Muscle of leg (tissue), 16 donors: ENCODE measurements at places on chromosomes 3 and 15.

DNA sequence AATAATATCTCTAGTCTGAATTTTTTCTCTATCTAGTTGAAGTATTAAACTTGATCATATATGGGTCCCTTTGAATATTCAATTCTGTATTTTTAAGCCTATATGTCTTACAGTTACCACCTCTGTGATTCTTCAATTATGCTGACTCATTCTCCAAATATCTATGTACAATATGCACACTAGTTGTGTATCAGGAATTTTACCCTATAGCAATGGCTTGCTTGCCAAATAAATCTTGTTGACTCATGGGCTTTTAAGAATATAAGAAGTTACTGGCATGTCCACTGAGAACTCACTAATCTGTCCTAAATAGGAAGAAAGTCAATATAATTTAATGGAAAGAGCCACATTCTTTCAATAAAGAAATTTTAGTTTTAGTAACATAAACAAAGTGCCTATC is 656.3 kb downstream of the RBMS3 start:
- DNase-seq: no peak

DNA sequence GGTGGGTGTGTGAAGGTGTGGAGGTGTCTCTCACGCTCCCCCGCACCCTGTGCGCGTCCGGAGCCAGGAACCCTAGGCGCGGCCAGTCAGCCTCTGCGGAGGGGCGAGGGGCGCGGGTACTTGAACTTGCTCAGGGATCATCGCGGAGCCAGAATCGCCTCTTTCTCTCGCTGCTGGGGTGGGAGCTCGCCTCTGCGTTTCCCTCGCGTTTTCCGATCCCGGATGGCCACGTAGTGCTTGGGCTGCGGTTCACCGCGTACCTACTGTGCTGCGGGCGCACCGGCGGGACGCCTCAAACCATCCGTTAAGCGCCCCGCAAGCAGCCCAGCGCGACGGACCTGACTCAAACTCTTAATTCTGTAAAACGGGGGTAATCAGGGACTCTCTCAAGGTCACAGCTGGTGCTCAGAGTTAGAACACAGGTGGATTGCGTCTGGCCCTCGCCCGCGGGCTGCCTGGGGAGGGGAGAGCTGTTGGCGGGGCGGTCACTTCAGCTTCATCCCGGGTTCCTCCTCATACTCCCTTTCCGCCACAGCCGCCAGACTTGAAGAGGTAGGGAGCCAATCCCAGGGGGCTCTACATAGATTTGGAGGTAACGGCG is 686 bp downstream of the MYRIP start:
- DNase-seq: no peak

- no peak for DNase-seq
Measured at GRCh38 chr3:159030138-159030670, 228.3 kb downstream of the MFSD1 start.

DNA sequence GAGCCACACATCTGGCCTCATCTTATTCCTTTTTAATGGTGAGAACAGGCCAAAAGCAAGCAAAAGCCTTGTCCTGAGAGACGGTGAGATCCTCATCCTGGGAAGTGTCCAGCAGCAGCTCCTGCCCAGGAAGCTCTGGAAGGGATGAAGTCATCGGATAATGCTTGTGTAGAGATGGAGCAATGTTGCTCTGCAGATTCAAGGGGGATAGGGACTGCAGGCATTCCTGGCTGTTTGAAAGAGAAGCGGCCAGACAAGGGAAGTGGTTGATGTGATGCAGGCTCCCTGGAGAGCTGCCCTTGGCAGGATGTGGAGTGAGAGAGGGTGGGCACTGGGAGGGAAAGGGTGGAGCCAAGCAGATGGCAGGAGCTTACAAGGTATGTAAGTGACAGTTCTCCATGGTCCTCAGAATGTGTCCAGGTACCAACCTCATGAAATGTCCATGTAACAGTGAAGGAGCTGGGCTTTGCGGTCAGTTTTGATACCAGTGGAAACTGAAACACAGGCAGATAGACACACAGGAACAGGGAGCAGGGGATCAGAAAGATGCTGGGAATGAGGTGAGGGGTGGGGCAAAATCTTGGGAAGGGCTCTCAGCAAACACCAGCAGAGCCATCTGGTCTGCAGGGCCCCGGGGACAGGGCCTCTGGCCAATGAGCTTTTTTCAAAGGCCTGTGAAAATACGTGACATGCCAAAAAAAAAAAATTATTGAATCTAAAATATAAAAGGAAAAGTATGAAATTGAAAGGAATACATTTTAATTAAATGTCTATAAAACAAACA is 32.2 kb upstream of the LACTB start:
- peak; percentile 94 for DNase-seq

GRCh38 chr3:120450600-120451271 is at the start of gene FSTL1:
Gene FSTL1, minus strand, starts transcription at chr3:120450992. Its CDS starts 246 bp downstream, at chr3:120450746.
- DNase-seq: peak; percentile 92

DNA sequence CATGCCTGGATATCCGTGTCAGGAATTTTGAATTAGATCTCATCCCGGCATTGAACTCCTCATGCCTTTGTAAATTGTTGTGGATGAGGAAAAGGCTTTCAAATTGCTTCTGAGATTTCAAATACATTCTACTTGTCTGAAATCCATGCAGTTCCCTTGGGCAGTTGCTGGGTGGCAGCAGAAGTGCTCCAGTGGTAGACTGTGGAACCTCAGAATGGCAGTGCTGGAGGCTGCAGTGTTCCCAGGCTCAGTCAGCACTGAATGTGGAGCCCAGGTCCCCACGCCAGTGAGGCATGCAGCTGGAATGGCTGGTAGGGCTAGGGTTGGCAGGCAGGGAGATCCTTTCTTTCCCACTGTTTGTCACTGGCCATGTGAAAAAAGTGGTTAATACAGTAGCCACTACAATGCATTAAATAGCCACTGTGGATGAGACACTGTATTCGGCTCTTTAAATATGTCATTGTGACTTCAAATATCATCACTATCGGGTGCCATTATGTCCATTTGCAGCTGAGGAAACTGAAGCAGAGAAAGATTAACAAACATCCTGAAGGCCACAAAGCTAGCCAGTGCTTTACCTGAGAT is 98.6 kb downstream of the TPRG1 start:
- DNase-seq: peak; percentile 42

GRCh38 chr3:51692980-51693395 is 13.9 kb upstream of the GRM2 start:
- DNase-seq: no peak

- DNase-seq: no peak
Measured at GRCh38 chr15:66908744-66909095, 156.7 kb upstream of the SMAD3 start.

DNA sequence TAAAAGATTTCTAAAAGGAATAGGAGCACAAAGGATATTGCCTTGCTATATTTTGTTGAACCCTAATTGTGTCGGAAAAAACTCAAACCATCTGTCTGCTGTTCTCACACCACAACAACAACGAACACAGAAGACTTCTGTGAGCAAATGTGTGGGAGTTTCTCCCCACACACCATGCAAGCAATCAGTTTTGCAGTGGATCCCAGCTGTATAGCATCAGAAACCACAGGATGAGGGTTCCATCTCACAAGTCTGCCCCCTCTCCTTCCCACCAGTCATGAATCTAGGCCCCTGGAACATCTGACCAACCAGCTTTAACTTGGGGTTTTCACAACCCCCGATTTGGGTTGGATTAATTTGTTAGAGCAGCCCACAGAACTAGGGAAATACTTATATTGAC is 91.3 kb upstream of the SLC4A7 start:
- no peak for DNase-seq

DNA sequence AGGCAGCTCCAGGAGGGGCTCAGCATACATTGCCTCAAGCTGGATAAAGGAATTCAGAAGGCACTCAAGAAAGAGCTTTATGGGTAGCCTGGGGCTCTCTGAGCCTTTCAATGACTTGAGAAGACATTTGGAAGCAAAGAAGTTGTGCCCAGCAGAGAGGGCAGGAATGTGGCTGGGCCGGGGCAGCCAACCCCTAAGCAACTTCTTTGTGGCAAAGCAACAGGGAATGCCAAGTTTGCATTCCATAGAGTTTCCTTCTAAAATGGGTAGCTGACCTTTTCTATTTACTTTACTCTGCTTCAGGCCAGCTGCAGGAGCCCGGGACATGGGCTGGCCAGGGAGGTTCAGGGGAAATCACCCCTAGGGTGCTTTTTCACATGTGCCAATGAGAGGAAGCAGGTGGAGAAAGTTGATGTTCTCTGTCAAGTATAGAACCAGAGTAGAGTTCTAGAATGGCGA is 45.6 kb downstream of the CCDC12 start:
- no peak for DNase-seq

DNA sequence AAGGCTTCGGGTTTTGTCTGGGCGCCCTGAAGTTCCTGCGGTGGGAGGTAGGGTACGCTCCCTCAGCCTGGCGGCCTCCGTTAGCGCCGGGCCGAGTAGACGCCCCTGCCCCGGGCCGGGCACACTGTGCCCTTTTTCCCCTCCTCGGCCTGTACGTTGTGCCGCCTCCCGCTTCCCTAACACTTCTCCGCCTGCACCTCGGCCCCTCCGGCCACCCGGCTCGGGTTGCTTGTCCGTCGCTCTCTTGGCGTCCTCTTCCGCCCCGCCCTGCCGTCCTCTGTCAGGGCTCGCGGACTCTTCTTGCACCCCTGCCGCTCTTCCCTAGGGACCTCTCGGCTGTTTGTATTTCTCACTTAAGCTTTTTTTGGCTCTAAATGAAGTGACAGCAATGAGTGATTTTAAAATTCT is 384 bp downstream of the KNL1 start:
- peak; percentile 83 for DNase-seq

DNA sequence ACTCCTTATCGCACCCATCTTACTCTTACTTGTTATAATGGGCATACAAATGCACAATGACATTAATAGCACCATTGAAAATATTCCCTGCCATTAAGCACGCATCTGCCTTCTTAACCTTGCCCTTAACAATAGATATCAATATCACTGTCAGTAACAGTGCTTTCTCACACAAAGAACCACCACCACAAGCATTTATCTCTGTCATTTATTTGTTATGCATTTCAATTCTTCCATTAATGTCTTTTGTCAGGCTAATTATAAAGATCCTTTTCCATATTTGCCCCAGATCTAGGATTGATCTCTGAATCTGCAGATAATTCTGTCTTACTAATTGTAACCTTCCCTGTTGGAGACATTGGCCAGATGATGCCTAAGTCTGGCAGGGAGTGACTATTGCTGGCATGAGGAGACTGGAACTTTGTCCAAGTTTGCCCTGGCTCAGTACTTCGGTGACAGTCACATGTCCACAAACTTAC is 419.6 kb upstream of the TGFBR2 start:
- no peak for DNase-seq

GRCh38 chr15:66586155-66586976 is 20.6 kb upstream of the LCTL start:
- no peak for DNase-seq

DNA sequence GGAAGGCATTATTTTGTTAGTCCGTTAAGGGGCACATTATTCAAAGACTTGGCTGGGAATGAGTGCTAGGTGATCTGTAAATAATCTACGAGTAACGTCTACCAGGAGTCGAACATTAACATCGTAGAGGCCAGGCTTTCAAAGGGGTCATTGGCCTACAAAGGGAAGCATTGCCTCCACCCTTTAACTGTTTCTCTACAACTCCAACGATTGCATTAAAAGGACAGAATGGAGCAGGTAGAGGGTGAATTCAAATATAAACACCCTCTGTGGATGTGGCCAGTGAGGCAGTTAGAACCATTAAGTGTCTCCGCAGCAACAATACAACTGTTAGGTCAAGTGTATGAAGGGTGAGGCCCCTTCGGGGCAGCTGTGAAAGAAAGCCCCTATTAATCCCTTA is 126.0 kb upstream of the LMOD3 start:
- peak; percentile 27 for DNase-seq

GRCh38 chr3:25086721-25087120 is 341.3 kb upstream of the RARB start:
- DNase-seq: no peak

DNA sequence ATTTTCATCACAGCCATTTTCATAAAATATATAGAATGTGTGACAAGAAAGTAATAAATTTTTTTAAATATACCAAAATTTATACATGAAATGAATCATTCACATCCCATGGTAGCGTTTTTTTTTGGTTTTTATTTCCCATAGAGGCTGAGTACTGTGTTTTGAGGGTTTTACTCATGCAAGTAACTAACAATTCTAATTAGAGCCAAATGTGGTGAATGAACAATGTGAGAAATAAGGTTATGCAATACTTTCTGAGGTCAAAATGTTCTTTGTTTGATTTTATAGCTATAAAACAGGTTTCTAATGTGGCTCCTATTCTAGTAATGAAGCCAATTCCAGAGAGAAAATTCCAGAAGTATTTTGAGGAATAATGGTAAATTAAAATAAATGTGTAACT is 386.8 kb downstream of the TBC1D5 start:
- DNase-seq: no peak

- DNase-seq: peak; percentile 97
Measured at GRCh38 chr3:157436583-157437291, at the start of gene PTX3. Gene PTX3, plus strand, starts transcription at chr3:157436850. Its CDS starts 84 bp downstream, at chr3:157436934.

- DNase-seq: no peak
Measured at GRCh38 chr3:126665959-126666657, 11.2 kb upstream of the TXNRD3 start.

- no peak for DNase-seq
Measured at GRCh38 chr3:24046214-24046613, 101.1 kb downstream of the NR1D2 start.

DNA sequence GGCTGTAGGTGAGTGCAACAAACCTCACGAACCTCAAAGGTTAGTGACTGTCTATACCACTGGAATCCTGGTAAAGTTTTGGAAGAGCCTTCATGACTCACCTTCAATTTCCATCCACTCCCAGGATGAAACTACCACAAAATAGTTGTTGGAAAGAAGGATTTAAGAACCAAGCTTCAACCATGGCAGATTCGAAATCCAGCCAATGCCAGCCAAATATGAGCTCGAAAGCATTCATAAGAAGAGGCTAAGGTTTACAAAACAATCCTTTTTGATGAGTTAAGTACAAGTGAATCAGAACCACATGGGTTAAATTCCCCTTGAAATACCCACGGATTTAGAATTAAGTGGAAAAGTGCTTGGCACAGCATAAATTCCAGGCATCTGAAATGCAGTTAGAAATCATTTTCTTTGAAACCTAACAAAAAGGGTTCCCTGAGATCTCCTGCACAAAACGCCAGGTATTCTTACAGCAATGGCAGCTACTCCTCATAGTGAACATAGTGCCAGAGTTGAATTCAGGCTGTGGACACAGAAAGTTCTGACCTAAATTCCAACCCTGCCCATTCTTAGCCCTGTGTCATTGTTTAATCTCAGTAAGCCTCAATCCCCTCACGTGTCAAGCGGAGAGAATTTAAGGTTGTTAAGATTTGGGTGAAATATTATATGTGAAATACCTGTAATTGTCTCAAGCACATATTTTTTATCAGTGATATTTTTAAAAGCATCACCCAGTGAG is 89.2 kb downstream of the FBN1 start:
- no peak for DNase-seq

GRCh38 chr15:45630917-45631691 is 3.7 kb upstream of the SQOR start:
- no peak for DNase-seq

GRCh38 chr3:120664926-120665325 is 17.1 kb downstream of the HGD start:
- no peak for DNase-seq

- no peak for DNase-seq
Measured at GRCh38 chr3:57063032-57063431, 2.6 kb downstream of the SPATA12 start.

GRCh38 chr15:80485370-80486164 is 81.4 kb downstream of the ARNT2 start:
- no peak for DNase-seq
